ENCODE measurements at places on chromosomes 6 and 20. TPM values are rescaled to one million over a fixed set of nuclear protein-coding genes. Genes with fewer than 3 reads are reported as not detected.

Gene GPANK1
- total RNA-seq = 24.5 TPM

GRCh38 chr6:13557841-13558240 is 16.6 kb upstream of the SIRT5 start:
- H3K27me3 ChIP-seq = no peaks in the 10 kb centered on the region
- no peak overlapping the region for H3K4me3 ChIP-seq
- H3K27ac ChIP-seq = no peak overlapping the region

DNA sequence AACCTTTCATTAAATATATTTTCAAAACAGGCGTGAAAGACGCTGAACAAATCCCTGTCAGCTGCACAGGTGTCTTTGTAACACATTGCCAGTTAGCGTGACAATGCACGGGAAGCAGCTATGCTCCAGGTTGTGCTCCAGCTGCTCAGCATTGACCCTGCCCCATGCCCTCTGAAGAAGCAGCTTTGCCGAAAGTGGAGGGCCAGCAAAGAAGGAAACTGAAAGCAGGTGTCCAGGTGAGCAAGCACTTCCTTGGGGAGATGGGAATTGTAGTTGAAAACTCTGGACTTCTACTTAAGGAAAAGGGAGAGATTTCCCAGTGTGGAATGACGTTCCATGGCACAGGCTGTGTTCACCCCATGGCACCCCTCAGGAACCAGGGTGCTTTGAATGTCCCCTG is 125.7 kb downstream of the TTLL2 start:
- no peak overlapping the region for H3K27ac ChIP-seq
- peaks cover under 1% of the 10 kb centered on the region for H3K4me1 ChIP-seq
- no peaks in the 10 kb centered on the region for H3K27me3 ChIP-seq
- H3K36me3 ChIP-seq = no peaks in the 10 kb centered on the region
- no peak overlapping the region for H3K4me3 ChIP-seq
- no peak for DNase-seq

Gene FKBP1C
- 0.74 TPM for total RNA-seq

Gene CST3
- total RNA-seq = 53.2 TPM

DNA sequence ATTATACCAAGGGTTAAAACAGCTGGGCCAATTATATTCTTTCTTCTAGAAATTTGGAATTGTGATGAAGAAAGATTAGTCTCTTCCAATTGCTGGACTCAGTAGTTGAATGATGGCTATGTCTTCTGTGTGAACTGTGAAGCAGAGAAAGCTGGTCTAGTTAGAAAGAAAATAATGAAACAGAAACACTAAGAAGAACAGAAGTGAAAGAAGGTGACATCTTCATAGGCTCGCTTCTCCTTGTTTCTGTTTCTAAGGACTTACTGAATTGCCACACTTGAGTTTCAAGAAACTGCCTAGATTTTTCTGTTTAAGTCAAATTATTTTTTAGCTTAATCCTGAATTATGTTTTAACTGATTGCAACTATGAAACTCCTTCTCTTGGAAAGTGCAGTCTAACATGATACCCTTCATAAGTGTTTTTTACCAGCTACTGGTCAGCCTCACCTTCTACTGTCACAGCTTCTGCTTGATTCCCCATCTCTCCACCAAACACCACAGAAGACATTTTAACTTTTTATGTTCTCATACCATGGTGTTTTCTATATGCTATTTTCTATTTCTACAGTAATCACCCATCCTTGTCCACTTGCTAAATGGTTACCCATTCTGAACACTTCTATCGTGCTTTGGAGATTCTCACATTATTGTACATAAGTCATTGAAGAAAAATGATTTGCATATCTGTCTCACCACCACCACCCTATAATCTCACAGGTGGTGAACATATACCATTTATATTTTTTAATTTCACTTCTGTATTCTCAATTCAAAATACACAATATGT is 268.8 kb downstream of the GRIK2 start:
- no peaks in the 10 kb centered on the region for H3K27me3 ChIP-seq
- H3K4me1 ChIP-seq = no peaks in the 10 kb centered on the region
- H3K27ac ChIP-seq = no peak overlapping the region
- H3K4me3 ChIP-seq = no peak overlapping the region
- no peaks in the 10 kb centered on the region for H3K36me3 ChIP-seq

DNA sequence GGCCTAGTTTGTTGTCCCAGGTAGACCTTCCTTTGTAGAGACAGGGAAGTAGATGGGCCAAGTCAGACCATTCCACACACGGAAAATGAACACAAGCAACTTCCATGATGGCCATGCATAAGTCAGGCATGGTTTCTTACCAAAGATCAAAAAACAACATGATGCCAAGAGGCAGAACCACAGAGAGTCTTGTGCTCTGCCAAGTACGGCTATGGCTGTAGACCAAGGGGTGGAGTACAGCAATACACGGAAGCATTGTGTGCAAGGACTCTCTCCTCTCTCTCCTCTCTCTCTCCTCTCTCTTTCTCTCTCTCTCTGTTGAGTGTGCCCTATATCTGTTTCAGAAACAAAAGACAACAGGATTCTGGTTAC is 4.8 kb upstream of the DUSP22 start:
- no peaks in the 10 kb centered on the region for H3K27me3 ChIP-seq
- H3K27ac ChIP-seq = no peak overlapping the region
- no peaks in the 10 kb centered on the region for H3K4me1 ChIP-seq
- H3K36me3 ChIP-seq = no peaks in the 10 kb centered on the region
- peak; percentile 13 for DNase-seq

Measured in H1 (cell line).